ENCODE measurements at places on chromosomes 13 and 19.

DNA sequence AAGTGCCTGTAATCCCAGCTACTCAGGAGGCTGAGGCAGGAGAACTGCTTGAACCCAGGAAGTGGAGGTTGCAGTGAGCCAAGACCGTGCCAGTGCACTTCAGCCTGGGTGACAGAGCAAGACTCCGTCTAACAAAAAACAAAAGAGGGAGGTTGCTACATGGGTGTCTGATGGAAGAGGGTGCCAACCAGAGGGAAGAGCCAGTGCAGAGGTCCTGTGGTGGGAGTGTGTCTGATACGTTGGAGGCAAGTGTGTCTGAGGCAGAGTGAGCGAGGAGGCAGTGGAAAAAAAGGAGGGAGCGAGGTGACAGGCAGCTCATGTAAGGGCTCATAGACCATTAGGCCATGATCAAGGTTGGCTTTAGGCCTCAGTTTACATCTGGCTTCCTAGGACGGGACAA is 6.8 kb downstream of the PDE4A start:
- DNase-seq, result no peak

GRCh38 chr19:49801966-49802661 is 11.0 kb downstream of the FUZ start:
- no peak for DNase-seq

- DNase-seq, result no peak
These were observed 3.8 kb downstream of the SLAIN1 start for GRCh38 chr13:77701305-77701704.

DNA sequence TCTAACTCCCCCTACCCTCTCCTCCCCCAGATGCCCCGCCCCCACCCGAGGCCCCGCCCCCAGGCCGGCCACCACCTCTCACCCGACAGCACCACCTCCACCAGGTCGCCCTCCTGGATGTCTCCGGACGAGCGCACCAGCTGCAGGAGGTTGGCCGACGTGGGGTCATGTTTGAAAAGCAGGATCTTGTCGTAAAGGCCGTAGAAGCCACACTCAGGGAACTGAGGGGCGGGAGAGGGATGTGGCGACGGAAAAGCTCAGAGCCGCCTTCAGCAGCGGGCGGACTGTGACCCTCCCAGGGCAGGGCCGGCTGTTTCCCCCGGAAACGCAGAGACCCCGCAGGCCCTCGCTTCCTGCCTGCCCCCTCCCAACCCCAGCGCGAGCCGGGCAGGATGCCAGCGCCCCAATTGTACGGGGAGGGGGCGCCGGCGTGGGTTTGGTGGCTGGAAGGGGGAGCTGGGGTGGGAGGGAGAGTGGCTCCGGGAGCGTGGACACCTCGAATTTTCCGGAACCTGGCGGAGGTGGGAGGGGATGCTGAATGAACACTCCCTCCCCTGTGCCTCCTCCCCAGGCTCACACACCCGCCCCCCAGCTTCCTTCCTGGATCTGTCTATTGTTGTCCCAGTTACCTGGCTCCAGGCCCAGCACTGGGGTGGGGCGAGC is 3.0 kb downstream of the PRKD2 start:
- DNase-seq, result peak; percentile 87

GRCh38 chr13:62997696-62998095 is 1582.0 kb upstream of the PCDH20 start:
- no peak for DNase-seq

DNA sequence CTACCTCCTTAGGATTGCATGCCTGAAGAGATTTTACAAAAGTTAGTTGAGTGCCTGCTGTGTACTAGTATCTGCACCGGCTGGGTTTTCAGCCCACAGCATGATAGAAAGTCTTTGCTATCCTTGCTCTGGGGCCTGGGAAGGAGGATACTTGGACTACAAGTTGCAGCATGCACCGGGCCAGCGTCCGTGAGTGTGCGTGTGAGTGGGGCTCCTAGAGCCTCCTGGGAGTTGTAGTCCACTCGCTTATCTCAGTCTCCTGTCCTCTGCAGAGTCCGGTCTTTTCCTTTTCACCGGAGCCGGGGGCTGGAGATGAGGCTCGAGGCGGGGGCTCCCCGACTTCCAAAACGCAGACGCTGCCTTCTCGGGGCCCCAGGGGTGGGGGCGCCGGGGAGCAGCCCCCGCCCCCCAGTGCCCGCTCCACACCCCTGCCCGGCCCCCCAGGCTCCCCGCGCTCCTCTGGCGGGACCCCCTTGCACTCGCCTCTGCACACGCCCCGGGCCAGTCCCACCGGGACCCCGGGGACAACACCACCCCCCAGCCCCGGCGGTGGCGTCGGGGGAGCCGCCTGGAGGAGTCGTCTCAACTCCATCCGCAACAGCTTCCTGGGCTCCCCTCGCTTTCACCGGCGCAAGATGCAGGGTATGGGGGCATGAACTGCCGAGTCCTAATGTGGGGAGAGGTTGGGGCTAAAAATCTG is 20.6 kb downstream of the BRSK1 start:
- peak; percentile 57 for DNase-seq

DNA sequence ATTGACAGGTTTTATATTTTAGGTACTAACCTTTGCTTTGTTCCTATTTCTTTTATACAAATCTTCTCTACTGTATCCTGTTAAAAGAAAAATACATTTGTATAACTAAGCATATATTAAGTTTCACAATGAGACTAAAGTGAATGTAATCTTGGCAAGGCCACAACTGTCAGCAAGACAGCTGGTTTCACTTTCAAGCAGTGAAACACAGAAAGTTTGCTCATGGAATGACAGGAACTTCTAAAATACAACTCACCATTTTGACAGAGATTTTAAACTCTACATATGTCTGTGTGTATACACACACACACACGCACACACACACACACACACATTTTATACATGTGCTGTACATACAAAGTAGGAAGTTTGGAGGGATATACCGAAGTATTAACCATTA is 53.3 kb downstream of the PARP4 start:
- no peak for DNase-seq

DNA sequence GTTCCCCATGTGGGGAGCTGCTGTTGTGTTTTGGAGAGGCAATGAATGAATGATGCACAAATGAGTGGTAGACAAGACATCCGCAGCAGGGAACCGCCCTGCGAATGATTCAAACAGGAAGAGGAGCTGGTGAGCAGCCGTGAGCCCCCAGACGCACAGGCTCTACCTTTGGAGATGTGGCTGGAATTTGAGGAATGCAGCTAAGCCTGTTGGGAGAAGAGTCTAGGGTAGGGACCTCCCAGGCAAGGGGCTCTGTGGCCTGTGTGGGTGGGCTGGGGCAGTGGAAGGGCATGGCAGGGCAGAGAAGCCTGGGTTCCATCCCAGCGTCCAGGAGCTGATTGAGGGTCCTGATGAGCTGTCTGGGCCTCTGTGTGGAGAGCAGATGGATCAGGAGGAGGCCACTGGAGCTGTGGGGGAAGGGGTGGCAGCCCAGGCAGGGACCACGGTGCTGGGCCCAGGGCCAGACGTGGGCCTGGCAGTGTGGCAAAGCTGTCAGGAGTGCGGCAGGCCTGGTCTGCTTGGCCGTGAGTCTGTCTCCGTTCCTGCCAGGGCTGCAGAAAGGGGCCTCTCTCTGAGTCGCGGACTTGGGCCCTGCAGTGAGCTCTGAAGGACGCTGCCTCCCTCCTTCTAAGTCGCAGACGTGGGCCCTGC is 41.8 kb upstream of the DCUN1D2 start:
- DNase-seq, result no peak

GRCh38 chr19:41935760-41936415 is 7.6 kb upstream of the ERFL start:
- no peak for DNase-seq

DNA sequence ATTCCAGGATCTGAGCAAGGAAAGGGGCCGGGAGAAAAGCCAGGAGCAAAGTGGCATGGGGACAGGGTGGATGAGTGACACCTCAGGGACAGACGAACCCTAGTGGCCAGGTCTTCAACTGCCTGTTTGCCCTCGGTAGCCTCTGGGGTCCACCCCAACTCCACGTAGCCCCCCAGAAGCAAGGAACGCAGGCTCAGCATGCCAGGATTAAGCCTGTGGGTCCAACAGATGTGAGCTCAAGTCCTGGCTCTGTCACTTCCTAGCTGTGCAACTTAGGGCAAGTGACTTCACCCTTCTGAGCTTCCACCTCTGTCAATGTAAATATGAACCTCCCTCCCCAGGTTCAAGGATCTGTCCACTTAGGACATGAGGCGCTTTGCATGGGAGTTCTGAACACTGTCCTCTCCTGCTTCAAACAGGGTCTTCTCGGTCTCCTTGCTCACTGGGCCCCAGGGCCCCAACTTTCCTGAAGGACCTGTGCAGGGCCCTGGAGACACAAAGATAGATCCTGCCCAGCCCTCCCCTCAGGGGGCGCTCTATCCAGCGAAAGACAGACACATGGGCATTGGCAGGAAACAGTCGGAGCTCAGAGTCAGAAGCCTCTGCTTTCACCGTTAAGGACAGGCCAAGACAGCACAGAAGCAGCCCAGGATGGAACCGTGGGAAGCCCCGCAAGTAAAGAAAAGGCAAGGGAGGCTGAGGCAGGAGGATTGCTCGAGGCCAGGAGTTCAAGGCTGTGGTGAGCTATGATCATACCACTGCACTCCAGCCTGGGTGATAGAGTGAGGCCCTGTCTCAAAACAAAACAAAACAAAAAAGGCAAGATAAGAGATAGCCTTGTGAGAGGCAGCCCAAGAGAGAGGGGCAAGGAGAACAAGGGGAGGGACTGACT is 13.2 kb downstream of the SYDE1 start:
- no peak for DNase-seq

DNA sequence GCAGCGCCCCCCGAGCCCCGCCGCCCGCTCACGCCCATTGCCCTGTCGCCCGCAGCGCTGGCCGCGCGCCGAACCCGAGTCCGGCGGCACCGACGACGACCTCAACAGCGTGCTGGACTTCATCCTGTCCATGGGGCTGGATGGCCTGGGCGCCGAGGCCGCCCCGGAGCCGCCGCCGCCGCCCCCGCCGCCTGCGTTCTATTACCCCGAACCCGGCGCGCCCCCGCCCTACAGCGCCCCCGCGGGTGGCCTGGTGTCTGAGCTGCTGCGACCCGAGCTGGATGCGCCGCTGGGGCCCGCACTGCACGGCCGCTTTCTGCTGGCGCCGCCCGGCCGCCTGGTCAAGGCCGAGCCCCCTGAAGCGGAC is 518 bp downstream of the KLF2 start:
- no peak for DNase-seq

DNA sequence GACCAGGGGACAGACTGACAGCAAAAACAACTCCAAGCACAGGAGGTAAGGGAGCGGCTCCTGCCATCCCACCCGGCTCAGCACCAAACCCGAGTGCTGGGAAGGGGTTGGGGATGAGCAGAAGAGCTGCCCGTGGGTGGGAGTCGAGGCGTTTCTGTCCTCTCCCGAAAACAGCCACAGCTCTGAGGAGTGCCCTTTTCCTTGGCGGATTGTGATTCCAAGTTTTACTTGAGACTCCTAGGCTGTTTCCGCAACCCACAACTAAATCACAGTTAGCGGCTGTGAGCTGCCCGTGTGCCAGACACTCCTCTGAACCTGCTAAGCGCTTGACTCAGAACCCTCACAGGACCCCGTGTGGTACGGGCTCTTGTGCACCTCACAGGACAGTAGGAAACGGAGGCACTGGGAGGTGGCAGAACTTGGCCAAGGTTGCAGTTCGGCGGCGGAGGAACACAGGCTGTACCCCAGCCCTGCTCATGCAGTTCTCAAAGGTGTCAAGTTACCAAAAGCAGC is 21.4 kb downstream of the CFAP97D2 start:
- DNase-seq, result no peak

DNA sequence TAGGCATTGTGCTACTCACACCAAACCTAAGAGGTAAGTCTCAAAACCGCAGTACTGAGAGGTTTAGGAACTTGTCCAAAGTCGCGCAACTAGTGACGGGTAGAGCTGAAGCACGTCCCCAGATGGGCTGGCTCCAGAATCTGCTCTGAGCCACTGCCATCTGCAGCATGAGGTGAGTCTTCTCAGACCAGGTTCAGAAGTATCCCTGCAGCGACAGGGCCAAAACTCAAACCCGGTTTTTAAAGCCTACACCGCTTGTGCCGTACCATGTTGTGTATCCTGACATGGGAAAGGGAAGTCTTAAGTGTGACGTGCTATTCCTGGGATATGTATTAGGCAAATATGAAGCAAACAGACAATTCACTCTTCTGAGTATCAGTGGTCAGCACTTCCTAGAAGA is 45.1 kb downstream of the ATP7B start:
- no peak for DNase-seq

GRCh38 chr13:96581741-96582140 is 412.5 kb downstream of the OXGR1 start:
- DNase-seq, result no peak

GRCh38 chr13:23506071-23506806 is 64.0 kb upstream of the TNFRSF19 start:
- no peak for DNase-seq

GRCh38 chr19:45591004-45591637 is 6.5 kb upstream of the OPA3 start:
- DNase-seq, result no peak

DNA sequence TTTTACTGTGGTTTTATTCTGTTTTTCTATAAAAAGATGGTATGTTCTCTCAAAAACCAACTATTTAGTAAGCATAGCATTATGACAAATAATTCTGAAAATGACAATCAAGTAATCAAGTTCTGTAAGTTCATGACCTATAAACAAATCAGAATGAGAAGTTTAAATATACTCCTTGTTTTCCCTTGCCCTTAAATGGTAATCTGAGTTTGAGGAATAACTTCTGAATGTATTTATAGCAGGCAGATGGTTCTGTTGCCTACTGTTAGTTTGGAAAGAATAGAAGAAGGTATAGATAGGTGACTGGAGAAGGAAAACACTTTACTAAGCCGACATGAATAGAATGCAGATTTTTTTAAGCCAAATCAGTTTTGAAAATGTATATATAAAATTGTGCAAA is 63.9 kb downstream of the POSTN start:
- no peak for DNase-seq

GRCh38 chr13:30865123-30866049 is 40.7 kb upstream of the MEDAG start:
- peak; percentile 68 for DNase-seq

DNA sequence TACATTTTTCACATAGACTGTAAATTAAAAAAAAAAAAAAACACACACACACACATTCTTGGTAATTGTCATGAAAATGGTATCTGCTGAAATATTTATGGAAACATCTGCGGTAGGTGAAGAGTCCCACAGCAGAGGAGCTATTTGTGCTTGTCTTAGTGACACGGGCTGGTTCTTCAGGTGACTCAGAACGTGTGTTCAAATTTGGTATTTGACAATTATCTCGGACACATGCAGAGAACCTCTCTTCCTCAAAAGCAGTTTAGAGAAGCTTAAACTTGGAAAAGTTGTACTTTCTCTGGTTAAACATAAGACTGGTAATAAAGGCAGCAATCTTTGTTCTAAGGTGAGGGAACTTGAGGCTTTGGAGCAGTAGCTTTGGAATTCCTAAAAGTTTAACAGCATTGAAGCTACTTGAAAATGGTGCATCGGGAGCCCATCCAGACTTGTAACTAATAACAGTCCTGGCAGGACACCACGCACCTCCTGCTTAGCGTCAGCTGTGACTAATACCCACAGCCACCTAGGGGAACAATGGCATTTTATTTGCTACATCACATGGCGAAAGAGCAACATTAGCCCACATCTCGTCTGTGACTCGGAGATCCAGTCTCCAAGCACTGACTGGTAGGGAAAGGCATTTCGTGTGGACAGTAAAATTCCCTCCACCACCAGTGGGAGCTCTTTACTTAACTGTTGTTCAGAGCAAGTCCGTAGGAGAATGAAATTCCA is 1505.1 kb upstream of the SLC10A2 start:
- DNase-seq, result no peak

GRCh38 chr13:114007566-114007965 is 33.7 kb upstream of the C13orf46 start:
- no peak for DNase-seq

- DNase-seq, result no peak
These were observed 65.6 kb downstream of the CELF5 start for GRCh38 chr19:3289971-3290569.

- no peak for DNase-seq
These were observed 312.5 kb downstream of the DCLK1 start for GRCh38 chr13:35818633-35819067.
